Motor neuron (in vitro differentiated cells): ENCODE measurements at places on chromosomes 16 and 17.

DNA sequence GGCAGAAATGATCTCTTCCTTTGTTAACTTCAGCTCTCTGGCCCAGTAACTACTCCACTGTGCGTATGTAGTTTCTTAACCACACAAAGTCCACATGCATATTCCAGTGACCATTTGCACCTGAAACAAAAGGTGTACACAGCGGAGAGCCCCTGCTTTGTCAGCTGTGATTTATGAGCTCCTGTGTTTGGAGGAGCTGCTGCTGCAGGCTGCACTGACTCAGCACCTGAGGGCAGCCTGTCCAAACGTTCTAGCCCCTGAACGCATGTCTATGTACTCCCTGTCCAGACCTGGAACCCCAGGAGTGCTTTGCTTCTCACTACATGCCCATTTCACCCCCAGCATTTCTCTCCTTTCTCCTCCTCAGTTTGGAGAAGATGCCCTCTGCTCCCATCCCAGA, 216.1 kb downstream of the ABCC12 start:
- peak; percentile 21 for ATAC-seq

DNA sequence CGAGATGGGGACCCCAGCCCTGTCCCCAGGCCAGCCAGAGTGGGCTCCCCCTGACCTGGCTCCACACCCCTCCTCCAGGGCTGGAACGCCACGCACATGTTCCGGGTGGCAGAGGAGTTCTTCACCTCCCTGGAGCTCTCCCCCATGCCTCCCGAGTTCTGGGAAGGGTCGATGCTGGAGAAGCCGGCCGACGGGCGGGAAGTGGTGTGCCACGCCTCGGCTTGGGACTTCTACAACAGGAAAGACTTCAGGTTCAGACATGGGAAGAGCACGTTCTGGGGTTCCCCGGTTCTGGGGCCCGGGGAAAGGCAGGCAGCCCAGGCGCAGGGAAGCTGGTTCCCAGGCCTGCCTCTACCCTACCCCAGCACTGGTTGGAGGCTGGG, 4.6 kb downstream of the ACE start:
- no peak for ATAC-seq

GRCh38 chr16:85659805-85660511, 28.8 kb downstream of the GINS2 start:
- ATAC-seq, result peak; percentile 44

DNA sequence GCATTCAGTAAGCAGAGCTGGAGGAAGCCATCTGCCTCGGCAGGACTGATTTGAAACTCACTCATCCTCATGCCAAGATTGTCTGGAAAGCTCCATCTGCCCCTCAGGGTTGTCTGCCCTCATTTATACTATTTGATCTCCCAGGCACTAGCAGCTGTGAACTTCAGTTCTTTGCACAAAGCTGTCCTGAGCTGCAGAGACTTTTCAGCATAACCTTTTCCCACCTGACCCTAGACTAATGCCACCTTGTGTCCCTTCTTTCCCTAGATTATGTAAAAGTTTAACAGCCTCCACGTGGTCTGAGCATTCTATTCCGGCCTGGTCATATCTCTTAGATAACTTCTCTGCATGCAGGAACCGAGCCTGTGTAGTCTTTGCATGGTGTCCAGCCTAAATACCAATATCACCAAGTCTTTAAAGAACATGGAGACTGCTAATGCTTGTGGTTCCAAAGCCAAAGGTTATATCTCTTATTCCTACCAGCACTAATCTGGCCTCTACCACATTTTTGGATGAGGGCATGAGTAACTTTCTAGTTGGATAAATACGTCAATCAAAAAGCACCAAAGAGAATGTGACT, 29.1 kb downstream of the STAT5A start:
- no peak for ATAC-seq

- peak; percentile 84 for ATAC-seq
Measured at GRCh38 chr17:42221886-42222745, 27.8 kb upstream of the GHDC start.

- ATAC-seq, result peak; percentile 19
Measured at GRCh38 chr16:17205279-17206211, 265.2 kb downstream of the XYLT1 start.

GRCh38 chr16:57774705-57775285, 27.5 kb downstream of the KIFC3 start:
- no peak for ATAC-seq

- no peak for ATAC-seq
Measured at GRCh38 chr17:56739376-56739775, 94.3 kb downstream of the C17orf67 start.
